ENCODE measurements at places on chromosomes 11 and 22.

DNA sequence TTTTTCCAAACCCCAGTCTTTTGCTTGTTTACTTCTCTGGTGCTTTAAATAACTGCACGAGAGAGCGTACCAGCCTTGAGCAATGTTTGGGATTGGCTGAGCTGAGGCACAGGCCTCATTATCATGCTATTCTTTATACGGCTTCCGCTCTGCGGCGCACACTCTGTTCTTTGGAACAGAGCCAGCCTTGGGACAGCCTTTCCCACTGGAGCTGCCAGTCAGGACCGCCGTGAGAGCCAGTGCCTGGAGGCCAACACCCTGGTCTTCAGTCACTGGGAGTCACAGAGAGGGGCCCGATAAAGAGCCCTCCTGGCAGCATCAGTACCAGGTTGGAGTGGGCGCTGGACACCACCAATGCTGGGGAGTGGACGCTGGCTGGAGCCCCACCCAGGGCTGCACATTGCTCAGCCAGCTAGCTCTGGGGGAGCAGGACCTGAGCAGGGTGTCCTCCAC is 125.6 kb downstream of the BCR start:
- DNase-seq = no peak

- DNase-seq = no peak
These were observed 44.8 kb upstream of the PTPN5 start for GRCh38 chr11:18836417-18836816.

DNA sequence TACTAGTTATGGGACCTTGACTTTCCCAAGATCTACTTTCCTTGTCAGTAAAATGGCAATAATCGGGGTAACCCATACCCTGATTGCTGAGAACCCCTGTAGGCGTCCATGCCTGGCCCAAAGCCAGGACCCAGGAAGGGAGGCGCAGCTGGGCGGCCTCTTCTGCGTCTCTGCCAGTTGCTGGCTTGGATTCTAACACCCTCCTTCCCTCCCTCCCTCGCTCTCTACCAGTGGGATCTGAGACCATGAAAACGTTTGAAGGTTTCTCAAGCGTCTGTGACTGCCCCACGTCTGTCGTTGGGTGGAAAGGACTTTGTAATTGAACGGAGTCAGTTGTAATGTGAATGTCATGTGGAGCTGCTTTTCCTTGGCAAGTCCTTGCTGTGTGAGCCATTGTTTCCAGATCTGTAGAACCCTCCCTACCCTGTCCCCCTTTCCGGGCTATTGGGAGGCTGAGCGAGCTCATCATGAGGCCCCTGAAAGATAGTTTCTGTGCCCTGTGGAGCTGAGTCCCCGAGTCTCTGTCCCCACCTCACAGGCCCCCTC is 47.8 kb downstream of the PARVB start:
- DNase-seq = no peak

- DNase-seq = no peak
These were observed 21.6 kb downstream of the C11orf86 start for GRCh38 chr11:66996609-66997273.

DNA sequence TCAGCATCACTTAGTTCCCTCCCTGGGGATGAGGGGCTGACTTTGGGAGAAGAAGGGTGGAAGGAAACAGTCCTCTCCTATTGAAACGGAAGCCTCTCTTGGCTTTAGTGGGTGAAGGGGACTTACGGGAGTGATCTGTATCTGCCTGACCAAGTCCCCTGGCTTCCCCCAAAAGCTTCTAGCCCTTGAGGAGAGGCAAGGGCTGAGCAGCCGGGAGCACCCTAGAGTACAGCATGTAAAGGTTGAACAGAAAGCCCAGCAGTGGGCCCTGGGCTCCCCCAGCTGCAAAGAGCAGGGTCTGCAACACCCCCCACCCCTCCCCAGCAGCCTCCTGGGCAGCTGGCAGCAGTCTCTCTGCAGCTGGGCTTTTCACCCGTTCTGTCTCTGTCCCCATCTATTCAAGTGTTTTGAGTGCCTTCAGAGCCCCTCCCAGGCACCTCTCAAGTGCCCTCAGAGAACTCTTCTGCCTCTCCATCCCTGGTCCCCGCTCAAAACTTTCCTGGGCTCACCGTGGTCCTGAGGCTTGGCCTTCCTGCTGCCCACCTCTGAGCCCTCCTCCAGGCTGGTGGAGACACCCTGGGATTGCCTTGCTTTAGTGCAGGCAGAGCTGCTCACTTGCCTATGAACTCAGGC is 2.7 kb downstream of the CAPN5 start:
- DNase-seq = no peak

- DNase-seq = no peak
These were observed 31.6 kb upstream of the CADM1 start for GRCh38 chr11:115535781-115536180.

- DNase-seq = no peak
These were observed 76.9 kb downstream of the PIWIL3 start for GRCh38 chr22:24697621-24698082.
